Activated T-cell treated with anti-CD3 and anti-CD28 coated beads, Interleukin-2, amount 50 U/mL, for 1 hour (primary cell): ENCODE measurements at places on chromosomes 3 and 15.

GRCh38 chr3:96331341-96331740, 483.1 kb upstream of the EPHA6 start:
- no peak for DNase-seq

GRCh38 chr15:37876900-37877299, 57.5 kb upstream of the TMCO5A start:
- DNase-seq, result no peak

GRCh38 chr15:27491666-27492621, 521.0 kb downstream of the GABRG3 start:
- DNase-seq, result no peak

DNA sequence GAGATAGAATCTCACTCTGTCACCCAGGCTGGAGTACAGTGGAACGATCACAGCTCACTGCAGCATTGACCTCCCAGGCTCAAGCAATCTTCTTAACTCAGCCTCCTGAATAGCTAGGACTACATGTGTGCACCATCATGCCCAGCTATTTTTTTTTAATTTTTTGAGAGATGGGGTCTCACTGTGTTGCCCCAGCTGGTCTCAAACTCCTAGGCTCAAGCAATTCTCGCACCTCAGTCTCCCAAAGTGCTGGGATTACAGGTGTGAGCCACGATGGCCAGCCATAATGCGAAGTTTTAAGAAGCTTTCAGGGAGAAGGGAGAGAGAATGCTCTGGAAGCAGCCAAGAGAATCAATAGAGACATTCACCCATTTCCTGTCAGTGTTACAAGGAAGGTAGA, 42.7 kb downstream of the PRKAR2A start:
- DNase-seq, result no peak

DNA sequence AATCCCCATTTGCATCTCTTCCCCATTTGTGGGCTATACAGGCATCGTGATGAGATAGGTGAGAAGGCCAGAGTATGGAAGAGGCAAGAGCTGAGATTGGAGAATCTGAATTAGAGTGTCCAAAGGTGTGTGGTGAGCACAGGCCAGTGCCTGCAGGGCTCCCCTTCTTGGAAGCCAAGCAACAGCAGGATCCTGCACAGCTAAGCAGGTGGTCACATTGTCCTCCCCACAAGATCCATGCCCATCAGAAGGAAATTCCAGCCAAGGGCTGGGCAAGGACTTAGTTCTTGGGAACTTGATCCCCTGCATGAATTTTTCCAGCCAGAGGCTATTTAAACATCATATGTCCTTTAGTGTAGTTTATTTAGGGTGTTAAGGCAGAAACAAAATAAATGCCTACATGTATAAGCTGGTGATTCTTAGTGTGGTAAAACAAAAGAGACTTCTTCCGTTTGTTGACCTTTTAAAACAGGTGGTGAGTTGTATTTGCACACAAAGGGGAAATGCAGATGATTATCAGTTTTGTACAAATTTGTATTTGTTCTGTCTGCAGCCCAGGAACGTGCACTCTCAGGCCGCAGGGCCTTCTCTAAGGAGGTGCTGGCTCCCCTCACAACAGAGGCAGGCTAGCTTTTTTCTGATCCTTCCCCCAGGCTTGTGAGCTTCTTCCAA, 110.2 kb downstream of the PLCL2 start:
- no peak for DNase-seq

- no peak for DNase-seq
Measured at GRCh38 chr3:75078290-75078689, 463.8 kb upstream of the CNTN3 start.

GRCh38 chr3:77122652-77123051, 82.8 kb downstream of the ROBO2 start:
- DNase-seq, result no peak

- DNase-seq, result no peak
Measured at GRCh38 chr3:156619376-156619775, 55.0 kb upstream of the TIPARP start.

DNA sequence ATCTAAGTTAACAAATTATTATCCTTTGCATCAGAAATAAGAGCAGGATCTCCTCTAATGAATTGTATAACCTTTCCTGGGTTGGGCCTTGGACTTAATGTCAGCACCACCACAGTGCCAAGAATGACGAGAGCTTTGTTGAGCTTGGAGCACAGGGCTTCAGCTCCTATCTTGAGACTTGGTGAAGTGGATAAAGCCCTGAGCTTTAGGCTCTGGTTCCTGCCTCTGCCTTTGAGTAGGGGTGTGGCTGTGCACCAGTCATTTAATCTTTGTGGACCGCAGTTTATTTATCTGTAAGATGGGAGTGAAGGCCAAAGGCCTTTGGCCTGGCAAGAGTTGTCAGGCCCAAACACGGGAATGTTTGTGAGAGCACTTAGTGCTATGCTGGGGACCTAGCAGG, 162.2 kb downstream of the VGLL4 start:
- DNase-seq, result no peak

DNA sequence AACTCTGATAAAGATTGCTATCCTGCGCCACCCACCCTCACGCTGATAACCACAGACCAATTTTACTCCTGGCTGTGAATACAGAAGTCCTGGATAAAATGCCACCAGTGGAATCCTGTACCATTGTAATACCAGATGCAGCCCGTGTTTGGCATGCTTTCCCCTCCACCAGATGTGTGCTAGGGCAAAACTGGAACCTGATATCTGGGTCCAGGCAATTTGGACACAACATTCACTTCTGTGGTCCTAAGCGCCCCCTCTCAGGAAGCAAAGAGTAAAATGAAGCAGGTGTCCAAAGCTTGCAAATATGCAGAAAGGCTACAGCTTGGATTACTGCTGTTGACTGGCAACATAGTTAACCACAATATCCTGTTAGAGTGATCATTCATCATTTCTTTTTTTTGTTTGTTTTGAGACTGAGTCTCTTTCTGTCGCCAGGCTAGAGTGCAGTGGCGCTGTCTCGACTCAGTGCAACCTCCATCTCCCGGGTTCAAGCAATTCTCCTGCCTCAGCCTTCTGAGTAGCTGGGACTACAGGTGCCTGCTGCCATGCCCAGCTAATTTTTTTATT, 32.8 kb downstream of the LOXL1 start:
- peak; percentile 39 for DNase-seq

DNA sequence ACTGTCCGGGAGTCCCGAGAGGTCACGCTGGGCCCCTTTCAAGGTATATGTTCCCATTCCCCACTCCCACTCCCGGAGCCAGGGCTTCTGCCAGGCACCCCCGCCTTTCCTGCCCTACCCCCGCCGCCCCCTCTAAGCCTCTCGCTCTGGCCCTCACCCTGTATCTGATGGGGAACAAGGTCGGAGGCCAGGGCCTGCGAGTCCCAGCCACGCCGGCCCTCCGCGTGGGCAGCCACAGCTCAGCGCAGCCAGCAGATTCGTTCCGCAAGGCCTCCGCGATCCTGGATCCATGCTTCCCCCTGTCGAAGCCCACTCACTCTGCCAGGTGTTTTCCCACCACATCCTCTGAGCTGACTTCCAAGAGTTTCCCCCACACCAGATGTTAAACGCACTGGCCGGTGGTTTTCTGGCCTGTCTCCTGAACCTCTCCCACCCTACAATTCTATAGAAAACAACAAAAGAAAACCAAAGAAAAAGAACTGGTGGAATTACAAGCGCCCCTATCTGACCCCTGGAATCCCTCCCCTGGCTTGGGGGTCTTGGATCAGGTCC, 303.7 kb downstream of the NTRK3 start:
- DNase-seq, result no peak

- DNase-seq, result no peak
Measured at GRCh38 chr15:44537735-44538240, 841 bp downstream of the EIF3J start.

DNA sequence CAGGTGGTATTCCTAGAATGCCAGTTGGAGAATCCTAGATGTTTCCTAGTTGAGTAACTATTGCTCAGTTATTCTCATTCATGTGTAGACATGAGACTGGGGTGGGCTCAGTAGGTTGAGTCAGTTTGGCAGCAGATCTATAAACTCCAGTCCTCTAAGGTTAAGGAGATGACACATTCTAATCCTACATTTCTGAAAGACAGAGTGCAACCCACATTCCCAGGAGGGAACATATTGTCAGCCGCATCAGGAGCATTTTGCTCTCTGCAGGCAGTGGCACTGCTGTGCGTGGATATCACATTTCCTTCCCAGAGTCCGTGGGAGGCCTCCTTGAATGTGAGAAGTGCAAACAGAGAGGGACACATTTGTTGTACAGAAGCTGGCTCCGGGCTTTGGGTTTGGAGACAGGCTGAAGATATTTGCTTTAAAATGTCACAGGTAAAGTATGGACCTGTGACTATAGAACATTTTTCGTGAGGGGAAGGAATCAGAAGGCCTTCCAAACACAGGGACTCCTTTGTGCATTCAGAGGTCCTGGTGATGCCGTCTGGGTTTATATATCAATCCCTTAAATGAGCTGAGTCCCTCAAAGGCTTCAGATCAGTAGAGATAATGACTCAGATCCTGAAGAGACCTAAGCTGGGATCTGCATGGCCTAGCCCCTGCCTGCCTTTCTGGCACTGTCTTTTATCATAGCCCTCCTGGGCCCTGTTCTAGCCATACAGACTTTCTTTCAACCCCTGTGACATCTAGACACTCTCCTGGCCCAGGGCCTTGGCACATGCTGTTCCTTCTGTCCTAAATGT, 156.5 kb downstream of the CADPS start:
- no peak for DNase-seq

DNA sequence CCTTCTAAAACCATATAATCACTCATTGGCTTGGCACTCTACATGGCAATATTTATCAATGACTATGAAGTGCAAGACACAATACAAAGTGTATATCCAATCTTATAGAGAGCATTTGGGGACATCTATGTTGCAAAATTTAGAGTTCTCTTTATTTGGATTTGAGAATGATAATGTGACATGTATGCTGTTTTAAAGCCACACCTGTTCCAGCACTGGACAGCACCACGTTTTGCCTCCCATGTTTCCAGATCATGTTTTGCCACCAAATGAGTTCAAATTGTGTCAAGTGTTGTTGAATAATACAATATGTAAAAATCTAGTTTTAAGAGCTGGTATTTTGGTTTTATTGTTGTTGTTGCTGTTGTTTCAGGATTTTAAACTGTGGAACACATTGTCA, 33.3 kb upstream of the GOLGA8A start:
- no peak for DNase-seq

DNA sequence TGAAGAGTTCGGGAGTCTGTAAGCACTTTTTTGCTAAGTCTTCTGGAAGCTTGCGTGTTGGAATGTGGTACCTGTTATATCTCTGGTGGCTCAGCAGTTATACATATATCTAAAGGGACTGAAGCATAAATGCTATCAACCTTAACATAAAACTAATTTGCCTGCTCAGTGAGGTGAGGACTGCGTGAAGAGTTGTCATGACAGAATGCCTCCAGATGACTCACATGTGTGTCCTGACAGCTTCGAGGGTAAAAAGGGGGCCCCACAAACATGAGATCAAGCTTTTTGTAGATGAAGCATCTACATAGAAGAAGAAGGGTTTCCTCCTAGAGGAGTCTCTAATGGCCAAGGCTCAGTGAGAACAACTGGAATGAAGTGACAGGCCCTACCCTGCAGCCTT, 88.8 kb upstream of the C3orf80 start:
- DNase-seq, result no peak

- no peak for DNase-seq
Measured at GRCh38 chr15:57573151-57573550, 18.6 kb upstream of the MYZAP start.

DNA sequence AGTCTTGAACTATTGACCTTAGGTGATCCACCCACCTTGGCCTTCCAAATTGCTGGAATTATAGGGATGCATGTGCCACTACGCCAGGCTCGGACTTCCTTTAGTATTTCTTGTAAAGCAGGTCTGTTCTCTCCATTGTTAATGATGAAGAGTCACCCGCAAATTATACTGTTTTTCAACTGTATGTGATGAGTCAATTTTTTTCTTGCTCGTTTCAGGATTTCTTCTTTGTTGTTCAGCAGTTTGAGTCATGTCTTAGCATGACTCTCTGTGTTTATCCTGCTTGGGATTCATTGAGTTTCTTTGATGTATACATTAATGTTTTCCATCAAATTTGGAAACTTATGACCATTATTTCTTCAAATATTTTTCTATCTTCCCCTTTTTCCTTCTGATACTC, 28.9 kb downstream of the GRAMD1C start:
- no peak for DNase-seq

- no peak for DNase-seq
Measured at GRCh38 chr3:140019946-140020345, 85.0 kb downstream of the CLSTN2 start.

DNA sequence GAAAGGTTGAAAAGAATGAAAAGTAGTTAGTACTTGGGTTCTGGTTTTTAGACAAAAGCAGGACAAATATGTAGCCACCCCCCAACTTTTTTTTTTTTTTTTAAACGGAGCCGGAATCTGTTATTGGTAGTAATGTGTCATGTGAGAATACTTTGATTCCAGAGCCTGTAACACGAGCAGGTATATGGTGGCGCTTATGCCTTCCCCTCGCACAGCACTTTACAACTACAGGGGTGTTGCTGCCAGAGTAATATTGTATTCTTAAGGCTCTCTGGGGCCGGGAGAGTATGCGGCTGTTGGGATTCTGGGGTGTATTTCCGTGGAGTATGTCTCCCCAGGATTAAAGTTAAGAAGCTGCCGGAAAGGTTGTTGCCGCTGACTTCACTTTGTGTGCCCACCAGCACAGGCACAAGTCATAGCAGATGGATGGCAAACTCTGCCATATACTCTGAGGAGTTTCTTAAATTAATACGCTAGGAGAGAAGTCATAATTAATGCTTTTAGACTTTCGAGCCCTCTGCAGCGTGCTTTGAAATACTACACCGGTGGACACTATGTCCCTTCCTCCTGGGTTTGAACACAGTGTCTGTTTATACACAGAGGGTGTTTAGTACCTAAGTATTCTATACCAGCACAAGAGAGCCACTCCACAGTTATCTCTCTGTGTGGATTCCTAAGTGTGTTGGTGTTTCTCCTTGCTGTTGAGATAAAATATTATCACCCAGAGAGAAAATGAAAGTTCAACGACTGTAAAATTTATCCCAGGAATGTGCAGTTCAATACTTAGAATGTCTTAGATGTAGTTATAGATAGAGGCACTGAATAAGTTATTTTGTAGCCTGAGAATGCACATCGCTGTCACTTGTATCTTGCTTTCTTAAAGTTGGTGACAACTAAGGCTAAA, 1.4 kb downstream of the MBNL1 start:
- peak; percentile 61 for DNase-seq
